Effector memory CD8-positive, alpha-beta T cell (primary cell): ENCODE measurements at places on chromosomes 6 and 20.

DNA sequence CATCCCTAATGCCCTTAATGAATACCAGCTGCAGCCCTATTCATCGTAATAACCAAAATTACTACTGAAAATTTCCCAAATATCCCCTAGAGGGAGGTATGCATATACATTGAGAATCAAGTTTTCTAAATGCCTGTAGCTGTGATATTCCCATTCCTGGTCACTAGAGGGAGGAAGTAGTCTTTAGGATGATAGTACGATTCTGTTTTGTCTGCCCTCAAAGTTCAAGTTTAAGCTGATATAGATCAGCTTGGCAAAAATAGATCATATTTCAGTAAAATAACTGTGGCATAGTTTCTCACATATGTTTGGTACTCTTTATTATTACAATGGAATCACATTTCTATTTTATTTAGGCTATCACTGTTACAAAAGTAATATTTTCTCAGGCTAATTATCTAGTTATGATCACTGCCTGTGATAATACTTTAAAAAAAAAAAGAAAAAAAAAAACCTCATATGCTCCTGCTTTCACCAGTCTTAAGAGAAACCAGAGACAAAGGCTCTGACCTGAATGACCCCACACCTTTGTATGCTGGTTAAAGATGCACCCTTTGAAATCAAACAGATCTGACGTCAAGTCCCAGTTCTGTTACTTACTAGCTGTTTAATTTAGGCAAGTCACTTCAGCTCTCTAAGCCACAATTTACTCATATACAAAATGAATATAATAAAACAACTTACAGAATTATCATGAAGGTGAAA lies 11.0 kb downstream of the TSPYL1 start:
- peak overlapping the region; percentile 45 for H3K27ac ChIP-seq
- H3K27me3 ChIP-seq = no peaks in the 10 kb centered on the region
- peaks cover 10% of the 10 kb centered on the region for H3K4me1 ChIP-seq
- H3K4me3 ChIP-seq = no peak overlapping the region
- no peak for DNase-seq
- peaks cover 28% of the 10 kb centered on the region for H3K36me3 ChIP-seq

DNA sequence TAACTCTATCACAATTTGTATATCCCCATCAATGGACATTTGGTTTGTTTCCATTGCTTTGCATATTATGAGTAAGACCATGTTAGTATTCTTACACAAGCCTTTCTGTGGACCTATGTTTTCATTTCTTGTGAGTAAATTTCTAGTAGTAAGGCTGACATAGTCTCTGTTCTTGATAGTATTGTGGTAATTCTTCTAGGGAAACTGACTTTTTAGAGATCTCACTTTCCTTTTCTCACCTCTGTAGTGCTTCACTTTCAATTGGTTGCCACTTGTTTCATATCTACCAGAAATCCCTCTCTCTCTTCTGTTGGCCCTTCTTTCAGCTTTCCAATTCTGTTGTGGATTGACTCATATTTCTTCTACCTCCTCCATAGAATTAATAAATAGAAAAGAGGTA lies 8.5 kb downstream of the ISM1 start:
- H3K36me3 ChIP-seq = no peaks in the 10 kb centered on the region
- no peak for DNase-seq
- peak overlapping the region; percentile 84 for H3K27ac ChIP-seq
- peaks cover 27% of the 10 kb centered on the region for H3K4me1 ChIP-seq
- H3K27me3 ChIP-seq = peaks cover 6% of the 10 kb centered on the region
- H3K4me3 ChIP-seq = no peak overlapping the region

DNA sequence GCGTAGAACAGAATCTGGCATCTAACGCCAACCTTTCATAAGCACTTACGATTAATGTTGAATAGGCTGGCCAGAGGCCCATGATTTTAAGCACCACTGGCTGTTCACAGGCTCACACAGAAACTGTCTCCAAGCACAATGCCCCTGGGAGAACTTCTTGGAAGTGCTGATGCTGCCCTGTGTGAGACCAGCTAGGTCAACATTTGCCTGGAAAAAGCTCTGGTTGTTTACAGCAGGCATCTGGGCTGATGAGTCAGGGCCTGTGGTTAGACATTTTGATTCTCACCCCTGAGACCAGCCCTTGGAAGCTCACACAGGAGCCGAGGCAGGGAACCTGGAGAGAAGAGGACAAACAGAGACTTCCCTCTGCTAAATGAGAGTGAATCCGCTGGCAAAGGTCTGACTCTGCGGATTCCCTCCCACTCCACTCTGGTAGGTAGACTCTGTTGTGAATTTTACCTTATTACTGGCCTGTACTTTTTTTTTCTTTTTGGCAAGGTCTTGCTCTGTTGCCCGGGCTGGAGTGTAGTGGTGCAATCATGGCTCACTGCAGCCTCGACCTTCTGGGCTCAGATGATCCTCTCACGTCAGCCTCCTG lies 6.8 kb upstream of the SULF2 start:
- H3K36me3 ChIP-seq = no peaks in the 10 kb centered on the region
- H3K4me1 ChIP-seq = no peaks in the 10 kb centered on the region
- H3K27me3 ChIP-seq = peaks cover 59% of the 10 kb centered on the region
- no peak overlapping the region for H3K27ac ChIP-seq
- H3K4me3 ChIP-seq = no peak overlapping the region

- no peak for DNase-seq
- H3K27me3 ChIP-seq = peaks cover 24% of the 10 kb centered on the region
- H3K4me1 ChIP-seq = peaks cover under 1% of the 10 kb centered on the region
- no peak overlapping the region for H3K4me3 ChIP-seq
These were observed 247.6 kb downstream of the DLL1 start for GRCh38 chr6:170043150-170043819.

GRCh38 chr6:56862415-56863175 lies 92.3 kb upstream of the BEND6 start:
- peaks cover 34% of the 10 kb centered on the region for H3K27me3 ChIP-seq
- no peak for DNase-seq
- peaks cover 2% of the 10 kb centered on the region for H3K36me3 ChIP-seq

DNA sequence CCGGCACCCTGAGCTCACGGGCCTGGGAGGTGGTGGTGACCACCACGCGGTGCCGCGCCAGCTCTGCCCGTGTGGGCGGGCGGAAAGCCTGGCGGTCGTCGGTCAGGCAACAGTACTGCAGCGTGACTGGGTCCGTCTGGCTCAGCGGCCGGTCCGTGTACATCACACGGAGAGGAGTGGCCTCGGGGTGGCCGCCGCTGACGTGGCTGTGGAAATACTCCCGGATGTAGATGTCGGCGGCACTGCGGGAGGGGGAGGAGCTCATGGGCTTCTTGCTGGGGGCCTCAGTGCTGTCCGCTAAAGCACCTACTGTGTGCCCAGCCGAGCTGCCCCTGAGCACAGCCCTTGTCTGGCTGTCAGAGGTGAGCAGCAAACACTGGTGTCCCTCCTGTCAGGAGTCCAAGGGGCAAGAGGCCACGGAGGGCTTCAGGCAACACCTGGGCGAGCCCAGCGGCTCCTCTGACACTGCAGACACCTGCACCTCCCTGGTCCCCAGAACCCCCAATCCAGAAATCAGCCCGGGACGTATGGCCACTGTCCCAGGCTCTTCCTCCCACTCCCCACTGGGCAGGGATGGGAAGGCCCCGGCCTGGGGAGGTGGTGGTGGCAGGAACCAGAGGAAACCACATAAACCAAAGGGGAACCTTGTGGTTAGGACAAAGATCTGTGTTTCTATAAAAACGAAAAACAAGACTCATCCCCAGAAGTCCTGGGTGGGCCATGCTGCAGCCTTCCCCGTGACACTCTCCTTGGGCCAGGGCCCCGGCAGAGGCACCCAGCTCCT lies 6.5 kb downstream of the HELZ2 start:
- peak overlapping the region; percentile 52 for H3K27ac ChIP-seq
- H3K4me1 ChIP-seq = peaks cover 20% of the 10 kb centered on the region
- peaks cover 24% of the 10 kb centered on the region for H3K36me3 ChIP-seq
- DNase-seq = peak; percentile 53
- H3K27me3 ChIP-seq = no peaks in the 10 kb centered on the region

- no peak overlapping the region for H3K4me3 ChIP-seq
- no peaks in the 10 kb centered on the region for H3K4me1 ChIP-seq
- H3K27ac ChIP-seq = no peak overlapping the region
These were observed 380.4 kb downstream of the CENPW start for GRCh38 chr6:126720304-126720703.

DNA sequence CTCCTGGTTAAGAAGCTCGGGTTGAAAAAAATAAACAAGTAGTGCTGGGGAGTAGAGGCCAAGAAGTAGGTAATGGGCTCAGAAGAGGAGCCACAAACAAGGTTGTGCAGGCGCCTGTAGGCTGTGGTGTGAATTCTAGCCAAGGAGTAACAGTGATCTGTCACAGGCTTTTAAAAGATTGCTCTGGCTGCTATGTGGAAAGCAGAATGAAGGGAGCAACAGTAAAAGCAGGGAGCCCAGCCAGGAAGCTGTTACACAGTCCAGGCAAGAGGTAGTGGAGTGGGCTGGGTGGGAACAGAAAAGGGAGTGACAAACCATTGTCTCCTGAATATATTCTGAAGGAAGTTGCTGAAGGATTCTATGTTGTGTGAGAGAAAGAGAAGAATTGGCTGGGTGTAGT lies 2.0 kb downstream of the HFE start:
- DNase-seq = no peak
- no peak overlapping the region for H3K27ac ChIP-seq
- H3K36me3 ChIP-seq = peaks cover 3% of the 10 kb centered on the region
- peaks cover 18% of the 10 kb centered on the region for H3K4me1 ChIP-seq
- no peak overlapping the region for H3K4me3 ChIP-seq

GRCh38 chr6:21189759-21190158 lies 403.8 kb upstream of the SOX4 start:
- no peak for DNase-seq
- no peak overlapping the region for H3K27ac ChIP-seq
- H3K36me3 ChIP-seq = no peaks in the 10 kb centered on the region
- no peaks in the 10 kb centered on the region for H3K27me3 ChIP-seq
- H3K4me1 ChIP-seq = peaks cover 4% of the 10 kb centered on the region

DNA sequence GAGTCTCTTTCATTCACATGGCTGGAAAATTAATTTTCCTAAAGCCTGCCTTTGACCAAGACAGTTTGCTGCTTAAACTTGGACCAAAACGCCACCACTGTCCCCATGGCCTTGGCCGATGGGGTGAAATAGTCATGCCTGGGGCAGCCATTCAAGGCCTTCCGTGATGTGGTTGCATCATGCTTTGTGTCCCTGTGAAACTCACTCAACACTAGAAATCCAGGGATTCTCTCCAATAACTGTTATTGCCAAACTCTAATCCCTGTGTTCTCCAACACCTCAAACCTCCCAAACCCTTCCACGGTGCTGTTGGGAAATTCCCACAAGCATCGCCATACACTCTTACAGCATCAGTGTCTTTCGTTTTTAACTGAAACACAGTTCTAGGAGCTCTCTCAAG lies 1.4 kb upstream of the TXNDC5 start:
- no peaks in the 10 kb centered on the region for H3K27me3 ChIP-seq
- peaks cover 5% of the 10 kb centered on the region for H3K4me1 ChIP-seq
- DNase-seq = no peak
- H3K4me3 ChIP-seq = no peak overlapping the region
- no peak overlapping the region for H3K27ac ChIP-seq

DNA sequence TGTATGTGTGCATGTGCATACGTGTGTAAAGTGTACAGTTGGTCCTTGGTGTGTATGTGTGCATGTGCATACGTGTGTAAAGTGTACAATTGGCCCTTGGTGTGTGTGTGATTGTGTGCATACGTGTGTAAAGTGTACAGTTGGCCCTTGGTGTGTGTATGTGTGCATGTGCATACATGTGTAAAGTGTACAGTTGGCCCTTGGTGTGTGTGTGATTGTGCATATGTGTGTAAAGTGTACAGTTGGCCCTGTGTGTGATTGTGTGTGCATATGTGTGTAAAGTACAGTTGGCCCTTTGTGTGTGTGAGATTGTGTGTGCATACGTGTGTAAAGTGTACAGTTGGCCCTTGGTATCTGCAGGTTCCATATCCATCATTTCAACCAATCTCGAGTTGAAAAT lies 5.1 kb upstream of the LIME1 start:
- H3K27me3 ChIP-seq = no peaks in the 10 kb centered on the region
- peaks cover 25% of the 10 kb centered on the region for H3K36me3 ChIP-seq
- peaks cover 40% of the 10 kb centered on the region for H3K4me1 ChIP-seq
- no peak overlapping the region for H3K27ac ChIP-seq
- no peak for DNase-seq
- no peak overlapping the region for H3K4me3 ChIP-seq

DNA sequence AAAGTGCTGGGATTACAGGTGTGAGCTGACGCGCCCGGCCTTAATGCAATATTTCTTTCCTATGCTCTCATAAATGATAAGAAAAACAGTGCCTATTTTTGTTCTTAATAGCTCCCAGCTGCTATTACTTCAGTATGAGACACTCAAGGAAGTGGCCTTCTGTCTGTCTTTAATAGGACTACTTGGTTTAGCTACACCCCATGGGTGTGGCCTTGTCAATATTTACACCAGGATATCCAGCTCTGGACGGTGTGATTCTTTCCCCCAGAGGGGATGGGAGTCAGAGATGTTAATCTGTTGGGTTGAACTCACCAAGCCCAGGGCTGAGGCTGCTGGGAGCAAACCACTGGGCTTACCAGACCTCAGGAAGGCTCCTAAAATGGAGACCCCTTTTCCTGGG lies 134.2 kb downstream of the CEP57L1 start:
- H3K4me1 ChIP-seq = no peaks in the 10 kb centered on the region
- no peak overlapping the region for H3K27ac ChIP-seq
- H3K27me3 ChIP-seq = peaks cover 13% of the 10 kb centered on the region

GRCh38 chr6:38749473-38749872 lies 34.4 kb downstream of the DNAH8 start:
- no peak overlapping the region for H3K4me3 ChIP-seq
- peaks cover 2% of the 10 kb centered on the region for H3K36me3 ChIP-seq
- H3K27me3 ChIP-seq = peaks cover 21% of the 10 kb centered on the region
- H3K27ac ChIP-seq = no peak overlapping the region
- H3K4me1 ChIP-seq = no peaks in the 10 kb centered on the region

GRCh38 chr6:75282706-75283105 lies 1.9 kb downstream of the TMEM30A start:
- H3K27ac ChIP-seq = no peak overlapping the region
- H3K4me1 ChIP-seq = peaks cover 40% of the 10 kb centered on the region
- no peaks in the 10 kb centered on the region for H3K27me3 ChIP-seq
- H3K4me3 ChIP-seq = peak overlapping the region; percentile 27
- no peaks in the 10 kb centered on the region for H3K36me3 ChIP-seq
- no peak for DNase-seq

DNA sequence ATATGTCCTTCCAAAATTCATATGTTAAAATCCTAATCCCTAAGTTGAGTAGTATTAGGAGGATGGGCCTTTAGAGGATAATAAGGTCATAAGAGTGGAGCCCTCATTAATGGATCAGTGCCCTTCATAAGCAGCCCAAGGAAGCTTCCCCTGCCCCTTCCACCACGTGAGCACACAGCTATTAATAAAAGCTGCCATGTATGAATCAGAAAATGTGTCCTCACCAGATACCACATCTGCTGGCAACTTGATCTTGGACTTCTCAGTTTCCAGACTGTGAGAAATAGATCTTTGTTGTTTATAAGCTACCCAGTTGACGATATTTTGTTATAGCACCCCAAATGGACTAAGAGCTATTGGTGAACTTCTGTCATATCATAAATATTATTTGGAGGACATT lies 207.7 kb upstream of the HDDC2 start:
- no peaks in the 10 kb centered on the region for H3K36me3 ChIP-seq
- H3K27ac ChIP-seq = no peak overlapping the region
- H3K4me3 ChIP-seq = no peak overlapping the region
- no peak for DNase-seq
- no peaks in the 10 kb centered on the region for H3K4me1 ChIP-seq
- H3K27me3 ChIP-seq = peaks cover 21% of the 10 kb centered on the region
